ENCODE measurements at places on chromosomes 5 and 9.

DNA sequence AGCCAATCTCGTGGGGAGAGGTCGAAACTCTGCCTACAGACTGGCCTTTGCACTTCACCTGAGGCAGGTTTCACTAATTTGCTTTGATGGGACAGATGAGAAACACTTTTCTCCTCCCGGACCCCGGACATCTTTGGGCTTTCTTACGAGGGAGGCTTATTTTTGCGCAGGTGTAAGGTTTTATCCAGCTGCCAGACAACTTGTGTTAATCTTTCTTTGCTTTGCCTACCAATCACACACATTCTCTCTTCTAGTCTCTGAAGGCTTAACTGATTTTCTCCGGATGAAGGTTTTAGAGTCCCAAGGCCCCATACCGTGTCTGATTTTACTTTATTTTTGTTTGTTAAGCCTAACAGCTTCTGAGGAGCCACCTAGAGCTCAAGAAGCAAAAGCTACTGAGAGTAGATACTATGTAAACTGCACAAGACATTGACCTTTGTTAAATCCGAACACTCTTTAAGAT lies 436 bp upstream of the EMB start:
- DNase-seq: no peak

DNA sequence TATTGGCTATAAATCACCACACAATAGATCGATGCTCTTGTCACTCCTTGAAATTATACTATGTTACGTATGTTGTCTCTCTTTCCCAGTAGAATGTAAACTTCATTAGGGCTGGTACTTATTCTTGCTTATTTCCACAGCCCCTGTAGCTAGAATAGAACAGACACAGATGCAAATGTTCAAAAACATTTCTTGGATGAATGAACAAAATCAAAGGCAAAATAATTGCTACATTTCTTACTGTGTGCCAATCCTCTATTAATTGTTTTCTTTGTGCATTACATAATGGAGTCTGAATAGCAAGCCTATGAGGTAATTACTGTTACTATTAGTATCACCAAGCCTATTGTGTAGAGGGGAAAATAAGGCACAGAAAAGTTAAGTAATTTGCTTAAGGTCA lies 725 bp upstream of the OR13C2 start:
- no peak for DNase-seq

DNA sequence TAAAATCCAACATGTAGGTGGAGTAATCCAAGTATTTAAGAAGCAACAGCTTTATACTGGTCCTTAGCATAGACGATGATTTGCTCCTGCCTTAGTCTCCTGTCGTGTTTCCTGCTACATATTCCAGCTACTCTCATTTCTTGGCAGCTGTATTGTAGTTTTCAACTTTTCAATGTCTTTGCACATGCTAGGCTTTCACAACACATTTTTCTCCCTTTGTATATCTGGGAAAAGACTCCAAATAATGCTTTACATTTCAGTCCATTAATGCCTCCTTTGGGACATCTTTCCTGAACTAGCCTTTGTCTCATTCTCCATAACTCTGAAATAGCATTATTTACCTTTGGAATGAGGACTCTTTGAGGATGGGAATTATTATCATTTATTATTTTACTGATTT lies 508.0 kb downstream of the PTPRD start:
- no peak for DNase-seq

DNA sequence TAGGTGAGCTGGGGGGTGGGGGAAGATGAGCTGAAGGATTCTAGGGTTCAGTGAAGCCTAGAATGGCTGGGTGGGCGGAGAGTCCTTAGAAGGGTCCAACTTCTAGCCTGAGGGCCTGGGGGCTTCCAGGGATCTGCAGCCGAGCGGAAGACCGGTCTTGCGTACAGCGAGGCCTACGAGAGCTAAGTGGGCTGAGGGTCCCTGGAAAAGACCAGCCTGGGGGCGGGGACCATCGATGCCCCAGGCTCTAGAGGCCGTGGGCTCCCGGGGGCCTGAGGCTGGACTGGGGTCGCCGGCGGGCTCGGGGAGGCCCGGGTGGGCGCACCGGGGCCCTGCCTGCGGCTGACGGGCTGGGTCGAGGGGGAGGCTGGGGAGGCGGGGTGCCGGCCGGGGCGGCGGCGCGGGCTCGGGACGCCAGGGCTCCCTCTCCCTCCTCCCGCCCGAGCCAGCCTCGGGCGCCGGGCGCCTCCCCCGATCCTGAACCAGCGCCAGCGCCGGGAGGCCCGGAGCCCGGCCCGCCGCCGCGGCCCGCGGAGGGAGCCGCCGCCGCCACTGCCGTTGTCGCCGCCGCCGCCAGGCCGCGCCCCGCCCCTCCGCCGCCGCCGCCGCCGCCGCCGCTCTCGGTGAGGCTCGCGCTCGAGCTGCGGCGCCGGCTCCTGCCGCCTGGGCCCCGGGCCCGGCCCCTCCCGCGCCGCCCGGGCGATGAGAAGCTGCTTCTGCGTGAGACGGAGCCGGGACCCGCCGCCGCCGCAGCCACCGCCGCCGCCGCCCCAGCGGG lies at the start of gene MVB12B:
Gene MVB12B (plus strand): TSS at position 602 of the 778 bp plus-strand sequence. CDS start 101 bp downstream, at position 703.
- peak; percentile 18 for DNase-seq
